ENCODE measurements at places on chromosomes 11 and 22.

- DNase-seq: no peak
Observed at GRCh38 chr11:34826384-34826726, 89.8 kb downstream of the APIP start.

- DNase-seq: no peak
Observed at GRCh38 chr22:50526834-50527801, 1.7 kb upstream of the SCO2 start.

GRCh38 chr11:116631201-116631600 is 141.6 kb downstream of the BUD13 start:
- DNase-seq: no peak

DNA sequence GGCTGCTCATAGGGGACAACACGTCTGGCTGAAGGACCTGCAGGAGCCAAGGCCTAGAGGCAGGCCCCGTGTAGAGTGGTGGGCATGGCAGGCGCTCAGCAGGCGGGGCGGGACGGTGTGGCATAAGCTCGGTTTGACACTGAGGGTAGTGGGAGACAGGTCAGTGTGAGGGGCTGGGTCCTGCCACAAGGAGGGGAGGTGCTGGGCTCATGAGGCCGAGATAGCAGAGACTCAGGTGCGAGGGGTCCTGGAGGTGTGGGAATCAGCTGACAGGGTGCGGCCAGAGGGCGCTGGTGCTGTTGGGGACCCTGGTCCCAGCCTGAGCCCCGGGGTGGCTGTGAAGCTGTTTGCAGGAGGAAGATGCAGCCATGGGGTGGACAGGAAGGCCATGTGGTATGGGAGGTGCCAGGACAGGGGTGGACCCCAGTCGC is 6.7 kb downstream of the SLC22A12 start:
- no peak for DNase-seq

- DNase-seq: no peak
Observed at GRCh38 chr11:66457826-66458225, 8.9 kb upstream of the PELI3 start.

All from foreskin keratinocyte (primary cell).